Activated T-cell treated with anti-CD3 and anti-CD28 coated beads, Interleukin-2, amount 50 U/mL, for 4 hours (primary cell): ENCODE measurements at places on chromosomes 7 and 10. TPM values are rescaled to one million over a fixed set of nuclear protein-coding genes. Genes with fewer than 3 reads are reported as not detected.

- no peak for DNase-seq
Measured at GRCh38 chr7:73708961-73709549, 10.4 kb downstream of the STX1A start.

DNA sequence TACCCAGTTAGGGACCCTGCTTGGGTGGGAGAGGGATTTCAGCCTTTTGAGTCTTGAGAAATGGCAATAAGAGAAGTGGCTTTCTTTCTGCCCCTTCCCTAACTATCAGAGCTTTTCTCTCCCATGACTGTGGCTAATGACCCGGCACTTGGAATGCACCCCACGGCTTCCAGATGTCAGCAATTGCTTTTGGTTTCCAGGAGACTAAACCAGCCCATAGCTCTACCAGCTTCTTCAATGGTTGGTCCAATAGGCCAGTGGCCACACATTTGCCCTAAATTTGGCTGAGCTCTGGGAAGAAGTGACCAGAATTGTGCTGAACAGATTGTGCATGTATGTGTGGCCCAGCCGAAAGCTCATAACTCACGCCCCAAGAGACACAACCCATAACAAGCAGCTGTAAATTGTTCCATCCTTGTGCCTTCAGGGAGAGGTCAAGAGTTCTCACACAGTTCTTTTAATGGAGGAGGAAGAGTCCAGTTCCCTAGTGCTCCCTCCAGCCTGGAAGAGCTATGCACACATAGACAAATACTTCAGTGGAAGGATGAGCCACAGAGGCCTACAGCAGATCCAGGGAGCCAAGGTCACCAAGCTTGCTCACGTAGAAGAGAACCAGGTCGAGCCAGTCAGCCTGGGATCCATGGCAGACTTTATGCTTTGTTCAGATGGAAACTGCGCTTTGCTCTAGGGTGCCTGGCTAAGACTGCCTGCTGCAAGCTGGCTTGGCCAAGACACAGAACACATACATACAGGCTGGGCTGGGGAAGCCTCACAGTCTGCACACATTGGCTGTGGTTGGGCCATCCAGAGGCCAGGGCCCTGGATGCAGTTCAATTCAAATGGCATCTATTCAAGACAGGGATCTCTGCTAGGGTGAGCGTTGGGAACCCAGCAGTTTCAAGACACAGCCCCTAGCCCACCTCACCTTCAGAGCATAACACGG, 131.8 kb upstream of the HABP2 start:
- no peak for DNase-seq

GRCh38 chr10:103114876-103115275, 78.2 kb downstream of the NT5C2 start:
- DNase-seq: no peak

The GHRHR gene
- not detected for total RNA-seq

GRCh38 chr10:99389729-99390480, 40.5 kb downstream of the GOT1 start:
- no peak for DNase-seq

The ADIRF gene
- 0.48 TPM for total RNA-seq

- no peak for DNase-seq
Measured at GRCh38 chr7:69770613-69771012, 172.3 kb downstream of the AUTS2 start.

DNA sequence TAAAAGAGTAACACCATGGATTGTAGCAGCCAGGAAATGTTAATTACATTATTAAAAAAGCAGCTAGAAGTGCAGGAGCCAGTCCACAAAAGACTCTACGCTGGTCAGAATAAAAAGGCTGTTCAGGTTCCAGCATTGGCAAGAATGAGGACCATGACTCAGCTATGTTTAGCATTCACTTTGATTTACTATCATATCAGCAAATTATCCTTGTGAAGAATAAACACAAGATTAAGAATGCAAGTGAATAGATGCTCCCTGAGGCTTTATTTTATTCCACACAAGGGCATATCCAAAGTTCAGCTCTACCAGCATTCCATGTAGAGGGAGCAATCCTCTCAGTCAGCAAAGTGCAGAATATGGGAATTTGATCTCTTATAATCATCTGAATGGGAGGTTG, 13.6 kb downstream of the DGKB start:
- DNase-seq: no peak

- no peak for DNase-seq
Measured at GRCh38 chr7:25720427-25720826, 431.6 kb upstream of the NFE2L3 start.

DNA sequence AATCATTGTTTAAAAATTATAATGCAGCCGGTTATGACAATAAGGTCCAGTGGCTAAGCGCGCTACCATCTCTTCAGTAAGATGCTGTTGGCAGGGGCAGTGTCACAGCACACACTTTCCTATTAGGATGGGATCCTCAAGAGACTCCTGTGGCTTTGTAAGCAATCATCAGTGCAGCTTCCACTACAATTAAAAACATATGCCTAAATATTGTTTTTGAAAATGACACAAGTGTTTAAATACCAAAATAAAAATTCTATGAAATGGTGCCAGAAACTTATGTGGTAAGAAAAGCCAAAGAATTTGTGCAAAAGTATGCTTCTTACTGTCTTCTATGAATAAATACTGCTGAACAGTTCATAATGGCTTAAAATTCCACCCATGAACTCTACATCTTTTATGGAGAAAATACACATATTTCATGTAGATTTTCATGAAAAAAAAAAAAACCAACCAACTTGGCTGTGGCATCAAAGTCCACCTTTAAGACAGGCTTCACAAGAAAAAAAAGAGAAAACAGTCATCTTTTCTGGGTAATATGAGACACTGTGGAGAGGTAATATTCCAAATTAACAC, 132.8 kb downstream of the SEMA3C start:
- DNase-seq: no peak

DNA sequence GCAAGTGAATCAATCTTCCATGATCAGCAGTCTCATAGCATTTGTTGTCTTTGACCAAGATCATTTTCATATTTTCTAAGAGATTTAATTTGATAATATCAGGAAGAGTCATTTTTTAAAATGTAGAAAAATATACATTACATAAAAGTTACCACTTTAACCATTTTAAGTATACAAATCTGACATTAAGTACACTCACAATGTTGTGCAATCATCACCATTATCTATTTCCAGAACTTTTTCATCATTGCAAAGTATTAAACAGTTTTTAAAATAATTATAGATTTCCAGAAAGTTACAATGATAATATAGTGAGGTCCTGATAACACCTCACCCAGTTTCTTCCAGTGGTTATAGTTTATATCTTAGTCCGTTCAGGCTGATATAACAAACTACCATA, 222.5 kb upstream of the RHOBTB1 start:
- DNase-seq: no peak

- DNase-seq: no peak
Measured at GRCh38 chr10:50506861-50507573, 116.7 kb downstream of the SGMS1 start.

GRCh38 chr7:33760834-33761233, 144.5 kb upstream of the BMPER start:
- no peak for DNase-seq

GRCh38 chr7:90923541-90923997, 327.4 kb downstream of the CDK14 start:
- no peak for DNase-seq

- no peak for DNase-seq
Measured at GRCh38 chr7:10655031-10655430, 318.6 kb upstream of the PHF14 start.

DNA sequence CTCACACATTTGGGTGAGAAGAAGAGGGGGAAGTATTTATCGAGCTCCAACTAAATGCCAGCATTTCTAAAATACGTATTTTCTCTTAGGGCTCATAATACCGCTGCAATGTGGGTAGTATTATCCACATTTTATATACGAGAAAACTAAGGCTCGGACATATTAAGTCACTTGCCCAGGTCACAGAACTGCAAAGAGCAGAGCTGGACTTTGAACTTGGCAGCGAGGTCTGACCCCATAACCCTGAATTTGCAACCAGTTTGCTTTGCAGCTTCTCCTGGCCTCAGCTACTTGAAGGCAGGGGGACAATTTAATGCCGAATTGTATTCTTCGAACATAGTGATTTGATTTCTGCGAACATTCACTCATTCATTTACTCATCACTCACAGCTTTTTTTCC, 7.2 kb downstream of the ABLIM1 start:
- DNase-seq: no peak

DNA sequence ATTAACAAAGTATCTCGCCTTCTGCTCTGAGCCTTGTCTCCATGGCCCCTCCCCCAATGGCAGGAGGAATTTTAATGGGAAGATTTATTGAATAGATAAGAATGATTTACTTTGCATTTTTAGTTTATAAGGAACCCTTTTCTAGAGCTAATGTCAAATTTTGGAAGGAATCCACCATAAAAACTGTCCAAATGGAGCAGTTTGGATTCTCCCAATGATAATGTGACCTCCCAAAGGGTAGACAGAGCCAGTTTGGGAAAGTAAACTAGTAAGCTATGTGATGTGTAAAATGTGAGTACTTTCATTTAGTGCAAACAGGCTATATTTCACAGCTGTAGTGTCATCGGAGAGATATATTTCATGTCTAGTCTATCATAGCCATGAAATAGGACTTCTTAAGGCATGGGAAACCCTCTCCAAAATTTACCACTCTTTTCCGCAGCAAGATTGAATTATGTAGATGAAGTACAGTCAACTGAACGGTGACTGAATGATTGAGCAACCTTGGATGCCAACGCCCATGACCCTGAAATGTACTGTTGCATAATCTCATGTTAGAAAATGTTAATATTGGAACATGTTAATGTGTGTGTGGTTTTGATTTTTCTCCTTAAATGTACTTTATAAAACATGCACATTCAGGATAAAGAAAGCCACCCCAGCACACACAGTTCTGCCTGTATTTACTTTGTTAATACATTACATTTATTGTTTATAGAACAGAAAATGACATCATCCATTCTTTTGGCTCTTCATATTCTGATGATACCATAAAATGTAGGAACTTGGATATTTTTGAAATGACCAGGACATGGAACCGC, 140.6 kb downstream of the NRP1 start:
- no peak for DNase-seq

The FAM13C gene
- not detected for total RNA-seq

The KCP gene
- total RNA-seq: 0.27 TPM

GRCh38 chr7:87188930-87189329, 30.6 kb downstream of the TMEM243 start:
- DNase-seq: no peak
